ENCODE measurements at places on chromosomes 6 and 20.

GRCh38 chr6:56280126-56280525 lies 32.7 kb upstream of the COL21A1 start:
- no peak for DNase-seq

GRCh38 chr6:139942331-139942730 lies 567.9 kb upstream of the CITED2 start:
- no peak for DNase-seq

DNA sequence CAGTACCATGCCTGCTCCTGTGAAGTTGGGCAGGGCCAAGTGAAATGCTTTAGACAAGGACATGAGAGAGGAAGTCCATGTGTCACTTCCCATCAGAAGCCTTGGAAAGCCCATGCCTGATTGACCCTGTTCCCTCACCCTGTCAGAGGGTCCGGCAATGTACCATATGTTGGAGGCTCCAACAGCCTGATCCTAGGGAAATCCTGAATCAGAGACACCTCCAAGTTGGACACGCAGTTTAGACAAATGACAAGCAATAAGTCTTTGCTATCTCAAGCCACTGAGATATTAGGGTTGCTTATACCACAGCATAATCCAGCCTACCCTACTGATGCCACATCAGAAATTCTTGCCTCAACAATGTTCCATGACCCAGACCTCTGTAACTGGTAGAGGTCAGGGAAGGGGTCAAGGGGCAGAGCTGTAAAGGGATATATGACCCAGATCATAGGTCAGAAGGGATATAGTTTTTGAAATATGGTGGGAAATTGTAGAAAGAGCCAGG lies 174.8 kb downstream of the HACE1 start:
- DNase-seq: no peak

GRCh38 chr20:49394264-49394663 lies 88.2 kb downstream of the KCNB1 start:
- no peak for DNase-seq

DNA sequence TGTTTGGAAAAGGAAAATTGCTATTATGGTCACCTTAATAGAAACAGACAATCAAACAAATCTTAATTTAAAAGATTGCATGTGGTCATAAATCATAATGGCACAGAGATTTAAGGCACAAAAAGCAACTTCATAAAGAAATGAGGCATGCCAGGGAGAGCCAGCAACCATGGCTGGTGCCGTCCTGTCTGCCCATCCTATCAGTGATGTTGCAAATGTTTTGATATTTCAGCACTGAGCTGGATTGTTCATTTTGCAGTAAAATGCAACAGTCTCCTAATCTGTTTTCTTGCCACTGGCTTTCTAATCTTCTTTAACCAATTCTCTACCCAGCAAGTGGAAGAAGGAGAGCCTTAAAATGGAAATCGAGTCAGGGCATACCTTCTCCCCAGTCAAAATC lies 249.8 kb downstream of the SAMD5 start:
- DNase-seq: no peak
